NK-92 treated with Interleukin-12 subunit alpha and Interleukin-12 subunit beta, amount 100 ng/mL, for 24 hours (cell line): ENCODE measurements at places on chromosomes 13 and 19.

- no peak for DNase-seq
These were observed 8.7 kb upstream of the IGFL3 start for GRCh38 chr19:46133101-46133627.

DNA sequence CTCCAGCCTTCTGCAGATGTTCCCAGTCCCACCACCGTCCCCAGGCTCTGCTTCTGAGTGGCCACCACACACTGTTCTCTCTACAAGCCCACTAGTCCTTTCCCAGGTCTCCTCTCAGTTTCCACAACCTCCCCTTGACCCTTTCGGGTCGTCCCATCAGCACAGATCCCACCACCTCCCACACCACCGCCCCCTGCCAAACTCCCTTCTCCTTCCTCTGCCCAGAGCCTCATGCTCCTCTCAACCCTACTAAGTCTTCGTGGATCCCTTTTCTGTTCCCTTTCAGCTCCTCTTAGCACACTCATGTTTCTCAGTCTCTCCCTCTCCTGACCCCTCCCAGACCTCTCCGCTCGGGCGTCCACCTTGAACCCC, 1.9 kb downstream of the NAPA start:
- DNase-seq = no peak

- DNase-seq = no peak
These were observed 26.2 kb downstream of the RAP2A start for GRCh38 chr13:97460004-97460775.

DNA sequence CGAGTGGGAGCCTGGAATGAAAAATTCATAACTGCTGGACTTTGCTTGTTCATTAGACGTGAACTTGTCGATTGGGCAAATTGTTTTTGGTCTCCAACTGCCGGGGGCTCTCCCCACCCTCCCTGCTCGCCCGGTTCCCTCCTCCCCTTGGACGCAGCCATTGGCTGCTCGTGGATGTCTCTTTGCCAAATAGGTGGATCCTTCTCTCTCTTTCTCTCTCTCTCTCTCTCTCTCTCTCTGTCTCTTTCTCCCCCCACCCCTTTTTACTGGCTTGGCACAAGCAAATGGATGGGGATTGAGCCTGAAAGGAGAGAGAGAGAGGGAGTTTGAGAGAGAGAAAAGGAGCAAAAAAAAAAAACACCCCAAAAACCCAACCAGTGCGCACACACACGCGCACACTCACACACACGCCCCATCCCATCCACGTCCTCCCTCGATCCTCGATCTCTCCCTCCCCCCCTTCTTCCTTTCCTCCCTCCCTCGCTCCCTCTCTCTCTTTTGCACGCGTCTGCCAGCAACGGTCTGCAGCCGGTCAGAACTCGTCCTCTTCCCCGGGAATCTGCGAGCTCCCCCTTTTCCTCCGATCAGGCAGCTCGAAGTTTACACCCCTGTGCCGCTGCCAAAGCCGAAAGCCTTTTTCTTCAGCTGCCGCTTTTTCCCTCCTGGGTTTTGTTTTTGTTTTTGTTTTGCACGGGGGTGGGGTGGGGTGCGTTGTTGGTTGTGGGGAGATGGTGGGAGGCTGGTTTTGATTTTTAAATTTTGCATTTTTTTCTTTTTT, 27.8 kb downstream of the NFIX start:
- no peak for DNase-seq

GRCh38 chr13:25429466-25429865, 57.7 kb downstream of the ATP8A2 start:
- no peak for DNase-seq
